ENCODE measurements at places on chromosomes 16 and 17.

GRCh38 chr16:2858245-2859025, 465 bp upstream of the PRSS22 start:
- DNase-seq, result no peak

- peak; percentile 74 for DNase-seq
Observed at GRCh38 chr17:4566785-4567184, 6.4 kb upstream of the GGT6 start.

- DNase-seq, result no peak
Observed at GRCh38 chr17:43449470-43450248, 34.1 kb upstream of the DHX8 start.

DNA sequence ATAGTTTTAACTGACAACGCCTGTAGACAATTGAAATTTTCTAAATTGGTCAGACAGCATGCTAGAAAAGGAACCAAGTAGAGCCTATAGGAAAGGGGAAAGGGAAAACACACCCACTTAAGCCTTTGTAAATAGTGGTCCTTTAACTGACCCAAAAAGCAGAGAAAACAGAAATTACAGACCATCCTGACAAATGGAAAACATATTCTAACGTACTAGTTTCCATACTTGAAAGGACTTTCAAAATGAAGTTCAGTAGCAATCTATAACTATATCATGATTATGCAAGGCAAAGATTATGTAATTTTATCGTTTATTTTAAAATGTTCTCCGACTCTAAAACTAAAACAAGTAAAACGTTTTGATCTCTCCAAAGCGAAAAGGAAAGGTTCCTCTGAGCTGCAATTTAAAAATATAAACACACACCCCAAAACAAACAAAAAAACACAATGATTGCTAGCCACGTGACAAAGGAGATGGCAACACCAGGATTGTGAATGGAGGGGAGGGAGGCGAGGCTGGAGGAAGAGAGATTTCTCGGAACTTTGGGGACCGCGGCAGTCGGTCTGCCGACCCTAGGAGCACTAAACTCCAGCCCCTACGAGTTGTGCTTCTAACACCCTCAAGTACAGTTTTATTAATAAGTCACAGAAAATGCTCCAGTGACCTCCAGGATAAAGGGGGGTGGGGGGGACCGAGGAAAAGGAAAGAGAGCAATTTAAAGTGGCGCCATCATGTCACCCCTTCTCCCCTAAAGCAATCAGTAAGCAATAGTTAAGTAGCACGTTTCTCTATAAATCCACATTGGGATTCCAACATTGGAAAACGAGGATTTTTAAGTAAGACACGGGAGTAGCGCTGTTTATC, 1.7 kb downstream of the KANSL1 start:
- peak; percentile 61 for DNase-seq

DNA sequence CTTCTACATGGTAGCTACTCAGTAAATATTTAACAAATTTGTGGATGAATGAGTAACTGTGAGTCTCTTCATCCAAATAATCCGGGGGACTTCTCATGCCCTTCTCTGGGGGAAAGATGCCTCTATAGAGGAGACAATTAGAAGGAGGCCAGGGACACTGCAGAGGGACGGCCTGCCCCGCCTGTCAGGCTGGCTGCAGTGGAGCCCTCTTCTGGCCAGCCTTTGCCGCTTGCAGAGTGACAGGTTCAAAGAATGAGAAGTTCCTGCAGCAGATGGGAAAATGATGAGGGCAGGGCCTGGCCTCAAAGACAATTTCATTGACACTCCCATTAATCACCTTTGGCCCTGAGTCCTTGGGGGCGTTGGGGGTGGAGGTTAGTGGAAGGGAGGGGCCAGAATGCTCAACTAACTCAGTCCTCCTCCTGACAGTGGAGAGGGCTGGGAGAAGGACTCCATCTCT, 339.0 kb downstream of the MAF start:
- peak; percentile 69 for DNase-seq

GRCh38 chr17:29977836-29978235, 36.4 kb downstream of the EFCAB5 start:
- DNase-seq, result no peak

GRCh38 chr17:34762078-34762477, 182.7 kb downstream of the TMEM132E start:
- DNase-seq, result no peak

GRCh38 chr17:58534331-58534730, 19.9 kb upstream of the MTMR4 start:
- no peak for DNase-seq

DNA sequence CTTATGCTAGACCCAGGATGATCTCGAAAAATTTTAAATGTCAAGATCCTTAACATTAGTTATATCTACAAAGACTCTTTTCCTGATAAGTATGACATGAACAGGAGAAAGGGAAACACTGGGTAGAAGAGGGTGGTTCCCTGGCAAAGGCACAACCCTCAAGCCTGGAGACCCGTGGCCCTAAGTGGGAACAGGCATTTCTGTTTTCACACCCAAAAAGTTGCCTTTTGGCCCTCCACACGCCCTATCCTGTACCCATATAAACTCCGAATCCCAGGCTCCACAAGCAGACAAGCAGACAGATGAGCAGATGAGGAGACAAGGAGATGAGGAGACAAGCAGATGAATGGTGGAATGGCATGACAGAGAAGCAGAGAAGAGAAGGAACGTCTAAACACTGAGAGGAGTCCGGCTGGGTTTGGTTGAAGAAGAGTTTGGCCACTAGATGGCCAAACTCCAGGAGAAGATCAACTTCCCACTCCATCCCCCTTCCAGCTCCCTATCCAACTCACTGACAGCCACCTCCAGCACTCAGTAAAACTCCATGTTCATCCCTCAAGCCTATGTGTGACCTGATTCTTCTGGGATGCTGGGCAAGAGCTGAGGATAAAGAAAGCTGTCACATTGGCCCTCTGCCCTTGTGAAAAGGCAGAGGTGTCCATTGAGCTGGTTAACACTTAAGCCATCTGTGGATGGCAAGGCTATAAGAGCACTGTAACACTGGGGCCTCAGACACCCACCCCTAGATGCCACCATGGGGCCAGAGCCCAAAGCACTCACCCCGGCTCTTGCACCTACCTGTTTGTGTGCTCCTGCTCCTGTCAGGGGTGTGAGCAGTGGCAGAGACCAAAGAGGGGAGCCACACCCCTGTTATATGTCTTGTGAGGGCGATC, 139.6 kb upstream of the FAM20A start:
- no peak for DNase-seq

DNA sequence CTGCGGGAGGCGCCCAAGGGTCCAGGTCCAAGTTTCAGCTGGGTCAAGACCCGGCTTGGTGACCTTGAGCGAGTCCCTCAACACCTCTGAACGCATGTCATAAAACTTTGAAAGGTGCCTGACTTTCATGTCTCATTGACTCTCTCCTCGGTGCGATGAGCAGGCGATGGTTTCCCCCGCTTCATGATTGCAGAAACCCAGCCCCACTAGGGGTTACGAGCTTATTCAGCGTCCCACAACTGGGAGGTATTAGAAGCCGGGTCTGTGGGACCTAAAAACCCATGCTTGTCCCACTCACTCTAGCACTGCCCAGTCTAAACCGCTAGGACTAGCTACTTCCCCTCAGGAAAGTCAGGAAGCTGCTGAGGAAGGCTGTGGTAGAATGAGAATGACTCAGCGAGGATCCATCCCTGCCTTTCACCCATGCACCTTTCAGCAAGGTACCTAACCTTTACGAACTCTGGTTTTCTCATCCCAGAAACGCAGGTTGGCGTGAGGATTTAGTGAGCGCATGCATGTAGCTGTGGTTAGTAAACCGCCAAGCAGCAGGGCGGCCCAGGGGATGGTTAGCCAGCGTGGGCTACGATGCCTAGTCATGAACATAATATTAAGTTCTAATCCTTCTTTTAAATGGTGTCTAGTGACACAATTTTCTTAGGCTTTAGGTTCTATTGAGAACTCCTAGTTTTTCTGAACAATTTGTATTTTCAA, 26.2 kb upstream of the RFFL start:
- no peak for DNase-seq

DNA sequence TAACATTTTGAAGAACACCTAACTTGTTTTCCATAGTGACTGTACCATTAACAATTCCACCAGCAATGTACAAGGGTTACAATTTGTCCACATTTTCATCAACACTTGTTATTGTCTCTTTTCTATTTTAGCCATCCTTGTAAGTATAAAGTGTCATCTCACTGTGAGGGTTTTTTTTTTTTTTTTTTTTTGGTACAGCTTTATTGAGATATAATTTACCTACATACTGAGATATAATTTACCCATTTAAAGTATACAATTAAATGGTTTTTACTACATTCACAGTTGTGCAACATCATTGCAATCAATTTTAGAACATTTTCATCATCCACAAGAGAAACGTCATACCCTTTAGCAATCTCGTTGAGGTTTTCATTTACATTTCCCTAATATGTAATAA, 17.9 kb upstream of the TMIGD1 start:
- DNase-seq, result no peak

GRCh38 chr16:11258553-11259492, 2.8 kb upstream of the SOCS1 start:
- DNase-seq, result no peak

DNA sequence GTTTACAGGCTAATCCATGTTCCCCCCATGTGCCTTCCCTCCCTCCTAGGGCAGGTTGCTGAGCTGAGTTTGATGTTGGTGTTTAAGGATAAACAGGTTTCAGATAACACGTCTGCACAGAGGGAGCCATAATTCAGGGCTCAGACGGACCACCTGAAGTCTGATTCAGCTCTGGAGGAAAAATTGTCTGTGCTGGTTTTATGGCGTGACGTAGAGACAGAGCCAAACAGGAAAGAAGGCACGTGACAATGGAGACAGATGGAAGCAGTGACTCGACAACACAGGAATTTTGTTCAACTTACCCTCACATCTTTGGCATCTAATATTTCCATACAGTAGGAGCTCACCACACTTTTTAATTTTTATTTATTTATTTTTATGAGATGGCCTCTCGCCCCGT, 10.7 kb upstream of the USP10 start:
- no peak for DNase-seq

DNA sequence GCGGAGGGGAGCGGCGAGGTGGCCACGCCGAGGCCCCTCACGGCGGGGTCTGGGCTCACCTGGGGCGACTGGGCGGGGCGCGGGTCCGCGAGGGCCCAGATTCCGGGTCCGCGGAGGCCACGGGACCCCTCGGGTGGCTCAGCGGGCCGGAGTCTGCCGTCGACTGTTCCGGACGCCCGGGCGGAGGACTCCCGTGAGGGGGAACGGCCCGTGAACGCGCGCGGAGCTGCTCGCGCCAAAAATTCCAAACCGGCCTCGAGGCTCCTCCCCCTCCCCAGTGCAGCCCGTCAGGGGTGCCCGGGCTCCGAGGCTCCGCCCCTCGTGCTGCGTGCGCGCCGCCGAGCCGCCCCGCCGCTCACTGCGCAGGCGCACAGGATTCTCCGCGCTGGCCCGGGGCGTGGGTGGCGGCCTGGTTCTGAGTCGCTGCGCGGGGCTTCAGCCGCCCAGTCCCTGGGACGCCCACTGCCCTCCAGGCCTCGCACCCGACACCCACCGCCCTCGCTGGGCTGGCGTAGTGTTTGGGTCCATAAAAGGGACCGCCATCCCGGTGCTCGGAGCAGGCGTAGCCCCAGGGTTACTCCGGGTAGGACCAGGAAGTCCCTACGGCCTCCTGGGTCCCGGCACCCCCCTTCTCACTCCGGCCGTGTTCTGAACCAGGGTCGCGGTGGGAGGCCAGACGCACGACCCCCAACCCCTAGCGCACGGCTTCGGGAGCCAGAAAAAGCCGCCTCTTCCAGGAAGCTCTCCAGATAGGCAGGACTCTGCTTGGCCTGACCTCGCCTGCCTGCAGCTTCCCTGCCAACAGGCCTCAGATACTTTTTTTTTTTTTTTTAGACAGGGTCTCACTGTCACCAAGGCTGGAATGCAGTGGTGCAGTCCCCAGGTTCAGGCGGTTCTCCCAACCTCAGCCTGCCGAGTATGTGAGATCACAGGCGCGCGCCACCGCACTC, at the start of gene PKMYT1:
PKMYT1 (minus strand) TSS at position 220 of the 950 bp plus-strand sequence. CDS start 789 bp downstream, outside the sequence.
- DNase-seq, result peak; percentile 93

DNA sequence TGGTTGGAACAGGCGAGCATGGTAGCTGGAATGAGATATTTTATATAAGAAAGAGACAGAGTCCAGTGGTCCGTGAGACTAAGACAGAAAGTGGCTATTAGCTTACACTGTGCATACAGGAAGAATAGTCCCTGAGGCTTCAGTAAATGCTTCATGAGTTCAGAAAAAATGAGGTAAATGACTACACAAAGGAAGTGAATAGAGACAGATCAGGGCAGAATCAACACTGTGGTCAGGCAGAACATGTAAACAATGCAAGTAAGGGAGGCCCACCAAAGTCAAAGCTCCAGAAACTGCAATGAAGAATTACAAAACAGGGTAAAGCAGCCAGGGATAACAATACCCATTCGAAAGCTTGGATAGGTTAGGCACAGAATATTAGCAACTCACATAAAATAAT, 4.8 kb downstream of the ABCA10 start:
- no peak for DNase-seq

DNA sequence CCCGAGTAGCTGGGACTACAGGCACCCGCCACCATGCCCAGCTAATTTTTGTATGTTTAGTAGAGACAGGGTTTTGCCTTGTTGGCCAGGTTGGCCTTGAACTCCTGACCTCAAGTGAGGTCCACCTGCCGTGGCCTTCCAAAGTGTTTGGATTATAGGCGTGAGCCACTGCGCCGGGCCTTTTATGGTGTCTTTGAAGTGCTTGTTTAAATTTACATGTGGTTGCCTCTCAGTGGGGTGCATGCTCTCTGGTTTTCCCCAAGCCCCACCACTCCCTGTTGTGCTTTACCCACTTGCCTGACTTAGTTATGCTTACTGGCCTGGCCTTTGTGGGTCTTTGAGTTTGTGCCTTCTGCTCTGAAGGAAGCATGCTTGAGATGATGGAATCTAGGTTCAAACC, 132.0 kb downstream of the PRKCB start:
- no peak for DNase-seq

DNA sequence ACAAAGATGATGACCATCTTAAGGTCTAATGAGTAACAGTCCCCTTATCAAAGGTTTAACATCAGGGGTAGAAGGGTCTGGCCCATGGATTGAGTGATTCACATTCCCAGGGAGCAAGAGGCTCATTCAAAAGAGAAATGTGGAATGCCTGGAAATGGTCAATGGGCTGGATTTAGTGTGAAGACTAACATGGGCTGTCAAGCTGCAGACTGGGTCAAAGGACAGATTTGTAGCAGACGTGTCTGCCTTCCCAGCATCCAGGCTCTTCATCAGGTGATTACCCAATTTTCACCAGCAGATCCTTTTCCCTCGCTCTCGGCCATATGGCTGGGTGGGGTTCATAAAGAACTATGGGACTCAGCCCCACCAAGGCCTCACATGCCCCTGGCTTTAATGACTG, 26.8 kb downstream of the DCUN1D3 start:
- DNase-seq, result no peak

DNA sequence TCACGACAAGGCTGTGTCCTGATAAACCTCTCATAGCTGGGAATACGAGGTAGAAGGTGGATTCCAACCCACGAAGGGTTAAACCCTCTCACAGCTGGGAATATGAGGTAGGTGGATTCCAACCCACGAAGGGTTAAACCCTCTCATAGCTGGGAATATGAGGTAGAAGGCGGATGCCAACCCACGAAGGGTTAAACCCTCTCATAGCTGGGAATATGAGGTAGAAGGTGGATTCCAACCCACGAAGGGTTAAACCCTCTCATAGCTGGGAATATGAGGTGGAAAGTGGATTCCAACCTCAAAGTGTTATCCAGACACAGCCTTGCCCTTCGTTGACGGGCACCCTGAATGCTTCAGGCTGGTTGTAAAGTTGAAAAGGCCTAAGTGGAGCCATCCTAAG, 31.0 kb downstream of the AXIN1 start:
- no peak for DNase-seq

GRCh38 chr17:32894245-32894644, 17.3 kb upstream of the MYO1D start:
- DNase-seq, result no peak

Measured in glutamatergic neuron (in vitro differentiated cells).